ENCODE measurements at places on chromosomes 2 and 18. TPM values are rescaled to one million over a fixed set of nuclear protein-coding genes. Genes with fewer than 3 reads are reported as not detected.

BIN1 gene
- 30.6 TPM for total RNA-seq

ANO7 gene
- total RNA-seq, result 0.24 TPM

FAM228A gene
- 0.71 TPM for total RNA-seq

MOCOS gene
- total RNA-seq, result 1.6 TPM

MC4R gene
- total RNA-seq, result not detected

RAB27B gene
- 4.3 TPM for total RNA-seq

ANKRD30BL gene
- not detected for total RNA-seq

SLC8A1 gene
- total RNA-seq, result 19.9 TPM

RAMP1 gene
- 4.3 TPM for total RNA-seq

DTNA gene
- 0.48 TPM for total RNA-seq

DUSP11 gene
- total RNA-seq, result 88.9 TPM

TXNDC2 gene
- total RNA-seq, result not detected

EDAR gene
- 0.03 TPM for total RNA-seq

TEKT4 gene
- not detected for total RNA-seq

CNRIP1 gene
- not detected for total RNA-seq

HOXD9 gene
- 0.14 TPM for total RNA-seq

ARHGAP15 gene
- total RNA-seq, result not detected
